A549 treated with ZK216348 at 1 μM for 4 hours (cell line): ENCODE measurements at places on chromosomes 1 and 21. TPM values are rescaled to one million over a fixed set of nuclear protein-coding genes. Genes with fewer than 3 reads are reported as not detected.

The TRIM46 gene
- total RNA-seq: 1.0 to 3.1 TPM (median 1.8 TPM) in 5 replicates

The SPRR2G gene
- total RNA-seq: not detected in 5 replicates

The KCNJ15 gene
- 0.06 to 0.17 TPM (median 0.07 TPM) in 3 of 5 replicates, not detected in the others for total RNA-seq

The FMOD gene
- 0.06 to 0.21 TPM in 2 of 5 replicates, not detected in the others for total RNA-seq

The LCE3E gene
- total RNA-seq: 0.27 to 0.31 TPM in 2 of 5 replicates, not detected in the others

The KRTAP10-5 gene
- not detected in 5 replicates for total RNA-seq

The C1orf53 gene
- total RNA-seq: 2.6 to 8.5 TPM (median 6.6 TPM) in 5 replicates

The TMPRSS2 gene
- 0.07 TPM in 1 of 5 replicates, not detected in the others for total RNA-seq

The GSTM1 gene
- 0.35 TPM in 1 of 5 replicates, not detected in the others for total RNA-seq

The CCNL2 gene
- total RNA-seq: 38.3 to 62.7 TPM (median 53.1 TPM) in 5 replicates

The PIK3C2B gene
- 4.1 to 9.2 TPM (median 8.3 TPM) in 5 replicates for total RNA-seq

The MASP2 gene
- 0.12 to 0.85 TPM (median 0.33 TPM) in 3 of 5 replicates, not detected in the others for total RNA-seq

The FCAMR gene
- 0.14 TPM in 1 of 5 replicates, not detected in the others for total RNA-seq

The SPOCD1 gene
- 3.2 to 5.3 TPM (median 3.8 TPM) in 5 replicates for total RNA-seq

The CSMD2 gene
- total RNA-seq: not detected in 5 replicates

The RLF gene
- total RNA-seq: 4.0 to 6.7 TPM (median 5.4 TPM) in 5 replicates

The NHLH1 gene
- total RNA-seq: 0.34 to 0.79 TPM (median 0.47 TPM) in 5 replicates

The DFFB gene
- 2.2 to 5.0 TPM (median 4.2 TPM) in 5 replicates for total RNA-seq

The C8A gene
- total RNA-seq: not detected in 5 replicates
